Small intestine (tissue), 16 donors: ENCODE measurements at places on chromosomes 16 and 17. TPM values are rescaled to one million over a fixed set of nuclear protein-coding genes. Genes with fewer than 3 reads are reported as not detected.

CES3 gene
- 14.6 TPM for polyA plus RNA-seq

- H3K27me3 ChIP-seq: no peaks in the 10 kb centered on the region
- DNase-seq: peak; percentile 61
- peaks cover 15% of the 10 kb centered on the region for H3K4me1 ChIP-seq
- peak overlapping the region; percentile 4 for H3K27ac ChIP-seq
- H3K36me3 ChIP-seq: no peaks in the 10 kb centered on the region
Measured at GRCh38 chr17:74738051-74738996, 1.3 kb downstream of the RAB37 start.

MC1R gene
- polyA plus RNA-seq: 5.1 TPM

TEKT5 gene
- polyA plus RNA-seq: 0.25 TPM

FAM117A gene
- 6.5 TPM for polyA plus RNA-seq

DNA sequence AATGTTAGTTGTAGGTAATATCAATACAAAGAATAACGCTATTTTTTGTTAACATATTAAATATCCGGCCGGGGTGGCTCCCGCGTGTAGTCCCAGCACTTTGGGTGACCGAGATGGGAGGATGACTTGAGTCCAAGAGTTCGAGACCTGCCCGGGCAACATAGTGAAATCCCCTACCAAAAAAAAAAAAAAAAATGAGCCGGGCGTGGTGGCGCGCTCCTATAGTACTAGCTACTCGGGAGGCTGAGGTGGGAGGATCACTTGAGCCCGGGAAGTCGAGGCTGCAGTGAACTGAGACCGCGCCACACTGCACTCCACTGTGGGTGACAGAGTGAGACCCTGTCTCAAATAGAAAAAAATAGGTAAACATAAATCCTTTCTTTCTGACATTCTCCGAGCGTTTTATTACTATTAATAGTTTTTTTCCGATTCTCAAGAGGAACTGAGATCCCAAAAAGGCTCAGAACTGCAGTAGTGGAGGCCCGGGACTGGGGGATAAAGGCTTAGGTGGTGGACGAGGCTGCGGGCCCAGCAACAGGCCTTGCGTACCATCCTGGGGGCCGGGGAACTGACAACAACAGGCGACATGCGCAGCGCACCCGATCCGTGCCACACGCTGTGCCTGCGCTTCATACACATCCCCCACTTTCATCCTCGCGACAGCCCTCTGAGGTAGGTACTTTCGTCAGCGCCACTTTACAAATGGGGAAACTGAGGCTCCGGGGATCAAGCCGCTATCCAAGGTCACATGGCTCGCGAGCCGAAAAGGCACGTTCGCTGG is 919 bp downstream of the N4BP1 start:
- no peak for DNase-seq
- peaks cover 10% of the 10 kb centered on the region for H3K36me3 ChIP-seq
- no peaks in the 10 kb centered on the region for H3K27me3 ChIP-seq
- peaks cover 13% of the 10 kb centered on the region for H3K4me1 ChIP-seq

DNA sequence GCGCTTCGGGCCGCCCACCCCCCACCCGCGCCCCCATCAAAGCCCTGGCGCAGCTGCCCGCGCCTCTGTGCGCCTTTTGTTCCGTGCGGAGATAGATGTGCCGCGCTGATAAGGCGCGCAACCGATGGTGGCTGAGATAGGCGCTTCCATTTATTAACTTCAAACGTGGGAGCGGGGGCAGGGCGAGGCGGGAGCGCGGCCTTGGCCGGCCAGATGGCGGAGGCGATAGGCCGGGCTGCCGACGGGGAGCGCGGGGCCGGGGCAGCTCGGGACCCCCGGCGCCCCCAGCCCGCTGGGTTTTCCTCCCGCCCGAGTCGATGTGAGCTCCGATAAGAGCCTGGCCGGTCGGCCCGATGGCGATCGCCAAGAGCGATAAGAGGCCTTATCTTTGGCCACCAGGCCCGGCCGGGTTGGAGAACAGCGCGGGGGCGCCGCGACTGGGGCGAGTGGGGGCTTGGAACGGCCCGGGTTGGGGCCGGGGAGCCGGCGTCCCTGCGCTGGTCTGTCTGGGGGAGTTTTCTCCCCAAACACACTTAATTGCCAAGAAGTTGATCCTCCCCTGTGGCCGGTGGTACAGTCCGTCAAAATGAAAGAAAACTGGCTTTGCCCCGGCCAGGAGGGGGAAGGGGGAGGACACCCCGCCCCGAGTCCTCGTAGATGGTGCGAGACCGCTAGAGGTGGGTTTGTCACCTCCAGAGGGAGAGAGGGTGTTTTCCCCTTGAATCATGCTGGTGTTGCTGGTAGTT is 2.7 kb downstream of the ZFPM1 start:
- DNase-seq: no peak
- H3K4me1 ChIP-seq: peaks cover 2% of the 10 kb centered on the region
- H3K27me3 ChIP-seq: no peaks in the 10 kb centered on the region
- H3K36me3 ChIP-seq: no peaks in the 10 kb centered on the region
- H3K4me3 ChIP-seq: peak overlapping the region; percentile 58

- H3K4me3 ChIP-seq: no peak overlapping the region
- no peak for DNase-seq
- peaks cover 14% of the 10 kb centered on the region for H3K4me1 ChIP-seq
- peaks cover 95% of the 10 kb centered on the region for H3K36me3 ChIP-seq
- H3K27ac ChIP-seq: no peak overlapping the region
- H3K27me3 ChIP-seq: no peaks in the 10 kb centered on the region
Measured at GRCh38 chr17:16447676-16448075, 32.3 kb downstream of the TRPV2 start.

TBC1D3G gene
- polyA plus RNA-seq: 17.7 TPM

- H3K27me3 ChIP-seq: peaks cover 7% of the 10 kb centered on the region
- peak; percentile 15 for DNase-seq
- H3K4me3 ChIP-seq: peak overlapping the region; percentile 86
- no peaks in the 10 kb centered on the region for H3K36me3 ChIP-seq
- H3K27ac ChIP-seq: peak overlapping the region; percentile 87
- peaks cover 3% of the 10 kb centered on the region for H3K4me1 ChIP-seq
Measured at GRCh38 chr16:23753908-23754593, 775 bp upstream of the CHP2 start.

CD300E gene
- polyA plus RNA-seq: 0.33 TPM

- no peak overlapping the region for H3K4me3 ChIP-seq
- H3K27ac ChIP-seq: no peak overlapping the region
Measured at GRCh38 chr16:27920391-27920891, 143.1 kb downstream of the GSG1L start.

MGAT5B gene
- 0.40 TPM for polyA plus RNA-seq

DNA sequence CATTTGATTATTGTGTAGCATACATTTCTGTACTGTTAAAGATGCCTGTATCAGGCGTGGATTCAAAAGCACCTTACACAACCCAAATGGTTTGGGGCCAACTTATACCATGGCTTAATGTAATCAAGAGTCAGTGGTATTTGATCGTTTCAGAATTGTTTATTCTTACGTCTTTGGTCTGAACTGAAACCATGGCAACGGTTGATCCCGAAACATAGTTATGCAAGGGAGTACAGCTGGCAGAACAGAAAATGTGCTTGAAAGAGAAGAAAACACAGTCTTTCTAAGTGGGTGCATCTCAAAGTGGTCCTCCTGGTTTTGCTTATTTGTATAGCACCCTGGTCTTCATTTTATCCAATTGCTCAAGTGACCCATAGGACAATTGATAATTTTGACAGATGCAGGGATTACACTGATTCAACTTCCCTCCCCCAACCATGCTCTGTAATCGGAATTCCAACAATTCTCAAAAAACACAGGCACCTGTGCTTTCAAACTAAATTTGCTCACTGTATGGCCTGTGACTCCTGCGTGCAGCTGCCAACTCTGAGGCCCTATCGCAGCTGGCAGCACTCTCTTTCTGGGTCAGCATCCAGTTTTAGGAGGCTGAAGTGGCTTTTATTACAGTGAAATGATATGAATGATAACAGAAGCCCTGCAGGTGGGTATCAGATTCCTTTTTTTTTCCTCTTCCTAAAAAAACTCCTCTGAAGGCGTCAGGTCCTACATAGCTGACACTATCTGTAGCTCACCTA is 77.0 kb upstream of the AXIN2 start:
- H3K27ac ChIP-seq: no peak overlapping the region
- no peaks in the 10 kb centered on the region for H3K36me3 ChIP-seq
- H3K27me3 ChIP-seq: no peaks in the 10 kb centered on the region

EFNB3 gene
- 2.0 TPM for polyA plus RNA-seq

KIAA0513 gene
- 8.1 TPM for polyA plus RNA-seq

DNA sequence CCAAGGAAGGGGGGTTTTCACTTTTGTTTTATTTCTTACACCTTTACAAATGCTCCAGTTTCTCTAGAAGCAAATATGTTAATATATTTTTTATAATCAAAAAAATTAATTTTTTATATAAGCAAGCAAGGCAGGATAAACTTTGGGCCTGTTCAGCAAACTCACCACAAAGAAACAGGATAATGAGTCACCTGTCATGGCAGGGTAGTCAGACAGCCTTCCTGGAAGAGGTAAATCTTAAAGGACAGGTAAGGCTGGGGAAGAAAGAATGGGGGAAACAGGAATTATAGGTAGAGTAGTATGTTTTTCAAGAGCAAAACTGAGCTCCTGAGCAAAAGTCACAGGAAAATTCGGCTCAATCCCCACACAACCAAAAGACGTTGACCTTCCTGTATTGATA is 186.3 kb upstream of the SOX9 start:
- no peaks in the 10 kb centered on the region for H3K36me3 ChIP-seq
- H3K4me3 ChIP-seq: no peak overlapping the region

DNA sequence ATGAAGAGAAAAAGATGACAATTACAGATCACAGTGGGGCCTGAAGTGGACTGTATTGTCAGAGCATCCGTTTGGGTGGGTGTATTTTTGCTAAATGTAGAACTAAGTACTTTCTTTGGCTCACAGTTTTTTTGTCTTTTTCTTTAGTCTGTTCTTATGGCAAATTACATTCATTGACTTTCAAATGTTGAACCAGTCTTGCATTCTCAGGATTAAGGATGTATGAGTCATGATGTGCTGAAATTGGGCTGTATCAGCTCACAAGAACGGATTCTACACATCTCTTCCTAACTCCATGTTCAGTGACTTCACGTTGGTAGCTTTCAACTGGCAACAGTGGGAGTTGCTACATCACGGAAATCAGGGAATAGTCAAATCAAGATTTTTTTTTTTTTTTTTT is 66.5 kb downstream of the TEX2 start:
- H3K27me3 ChIP-seq: no peaks in the 10 kb centered on the region
- no peak overlapping the region for H3K27ac ChIP-seq
- peaks cover 8% of the 10 kb centered on the region for H3K4me1 ChIP-seq
- peaks cover 11% of the 10 kb centered on the region for H3K36me3 ChIP-seq

DNA sequence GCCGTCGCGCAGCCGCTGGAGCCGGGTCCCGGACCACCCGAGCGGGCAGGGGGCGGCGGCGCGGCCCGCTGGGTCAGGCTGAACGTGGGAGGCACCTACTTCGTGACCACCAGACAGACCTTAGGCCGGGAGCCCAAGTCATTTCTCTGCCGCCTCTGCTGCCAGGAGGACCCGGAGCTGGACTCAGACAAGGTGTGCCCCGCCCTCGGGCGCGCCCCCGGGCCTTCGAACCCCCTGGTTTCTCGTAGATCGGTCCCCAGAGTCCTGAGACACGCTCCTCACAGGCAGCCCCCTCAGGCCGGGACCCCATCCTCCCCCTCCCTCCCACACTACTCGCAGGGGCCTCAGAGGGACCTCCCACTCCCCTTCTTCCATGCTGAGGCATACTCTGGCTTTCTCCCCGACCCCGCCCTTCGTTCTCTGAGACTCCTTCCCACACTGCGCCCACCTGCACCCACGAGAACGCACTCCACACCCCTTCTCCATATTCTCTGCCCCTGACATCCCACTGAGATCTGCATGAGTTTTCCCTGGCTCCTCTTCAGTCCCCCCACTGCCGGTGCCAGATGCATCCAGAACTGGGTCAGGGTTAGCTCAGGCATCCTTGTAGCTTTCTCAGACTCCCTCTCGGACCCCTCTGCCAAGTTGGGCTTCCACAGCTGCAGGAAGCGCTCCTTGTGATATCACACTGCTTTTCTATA is 523 bp downstream of the KCTD2 start:
- peak overlapping the region; percentile 58 for H3K27ac ChIP-seq
- H3K36me3 ChIP-seq: peaks cover 6% of the 10 kb centered on the region
- no peaks in the 10 kb centered on the region for H3K27me3 ChIP-seq
- peaks cover 3% of the 10 kb centered on the region for H3K4me1 ChIP-seq

DNA sequence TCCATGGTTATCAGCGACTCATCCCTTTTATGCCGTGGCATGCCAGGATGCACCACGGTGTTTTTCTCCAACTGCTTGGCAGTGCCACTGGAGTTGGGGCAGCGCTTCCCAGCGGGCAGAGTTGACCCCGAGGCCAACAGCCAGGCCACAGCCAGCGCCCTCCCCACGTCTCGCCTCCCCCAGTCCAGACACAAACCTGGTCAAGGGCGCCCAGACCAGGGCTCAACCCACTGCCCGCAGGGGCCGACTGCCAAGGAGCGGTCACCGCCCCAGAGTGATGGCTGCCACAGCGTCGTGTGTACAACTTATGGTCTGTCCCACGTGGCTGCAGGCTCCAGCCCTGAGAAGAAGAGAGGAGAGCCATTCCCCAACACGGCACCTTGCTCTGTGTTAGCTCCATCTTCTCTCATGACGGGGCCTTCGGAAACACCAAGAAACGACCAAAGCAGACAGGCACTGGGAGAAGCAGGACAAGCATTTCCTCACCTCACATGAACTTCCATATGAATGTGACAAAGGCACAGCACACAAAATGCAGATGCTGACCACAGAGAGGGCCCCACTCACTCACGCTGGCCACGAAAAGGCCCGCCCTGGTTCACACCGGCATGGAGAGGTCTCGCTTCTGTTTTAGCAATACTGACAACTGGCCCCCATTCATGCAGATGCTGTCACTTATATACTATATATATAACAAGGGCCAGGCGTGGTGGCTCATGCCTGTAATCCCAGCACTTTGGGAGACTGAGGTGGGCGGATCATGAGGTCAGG is 27.0 kb downstream of the AXIN1 start:
- no peak overlapping the region for H3K4me3 ChIP-seq
- H3K27me3 ChIP-seq: no peaks in the 10 kb centered on the region
- H3K36me3 ChIP-seq: peaks cover 52% of the 10 kb centered on the region
- peak overlapping the region; percentile 16 for H3K27ac ChIP-seq
- DNase-seq: no peak

DNA sequence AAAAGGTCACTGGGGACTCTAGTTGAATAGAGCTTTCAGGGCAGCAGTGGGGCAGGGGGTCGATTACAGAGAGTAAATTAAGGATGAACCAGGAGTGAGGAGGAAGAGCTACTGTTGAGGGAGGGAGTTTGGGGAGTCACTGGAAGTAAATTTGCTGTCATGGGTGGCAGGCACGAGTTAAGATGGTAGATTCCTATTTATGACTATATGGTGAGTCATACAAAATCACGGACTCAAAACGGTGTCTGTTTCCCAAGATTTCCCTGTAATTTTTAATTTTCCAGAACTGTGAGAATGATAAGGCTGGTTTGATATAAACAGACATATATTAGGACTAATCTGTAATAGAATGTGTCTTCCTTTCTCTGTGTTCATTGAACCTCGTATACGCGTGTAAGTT is 287.6 kb upstream of the GOT2 start:
- no peak overlapping the region for H3K4me3 ChIP-seq
- H3K27me3 ChIP-seq: no peaks in the 10 kb centered on the region
- no peaks in the 10 kb centered on the region for H3K4me1 ChIP-seq
- no peak for DNase-seq

DNAI2 gene
- polyA plus RNA-seq: 0.03 TPM

GRCh38 chr16:4318451-4318910 is 2.6 kb downstream of the GLIS2 start:
- no peak overlapping the region for H3K4me3 ChIP-seq
- peaks cover 54% of the 10 kb centered on the region for H3K4me1 ChIP-seq

- peak overlapping the region; percentile 96 for H3K27ac ChIP-seq
- peak; percentile 27 for DNase-seq
- H3K27me3 ChIP-seq: no peaks in the 10 kb centered on the region
- peaks cover 3% of the 10 kb centered on the region for H3K36me3 ChIP-seq
Measured at GRCh38 chr16:87764600-87765472, 950 bp downstream of the KLHDC4 start.

- H3K36me3 ChIP-seq: no peaks in the 10 kb centered on the region
- no peak for DNase-seq
- peaks cover 5% of the 10 kb centered on the region for H3K27me3 ChIP-seq
- H3K4me1 ChIP-seq: no peaks in the 10 kb centered on the region
Measured at GRCh38 chr17:41067281-41067680, 1.6 kb upstream of the KRTAP2-4 start.
